HCEC 1CT (cell line): ENCODE measurements at places on chromosomes 2 and 18.

DNA sequence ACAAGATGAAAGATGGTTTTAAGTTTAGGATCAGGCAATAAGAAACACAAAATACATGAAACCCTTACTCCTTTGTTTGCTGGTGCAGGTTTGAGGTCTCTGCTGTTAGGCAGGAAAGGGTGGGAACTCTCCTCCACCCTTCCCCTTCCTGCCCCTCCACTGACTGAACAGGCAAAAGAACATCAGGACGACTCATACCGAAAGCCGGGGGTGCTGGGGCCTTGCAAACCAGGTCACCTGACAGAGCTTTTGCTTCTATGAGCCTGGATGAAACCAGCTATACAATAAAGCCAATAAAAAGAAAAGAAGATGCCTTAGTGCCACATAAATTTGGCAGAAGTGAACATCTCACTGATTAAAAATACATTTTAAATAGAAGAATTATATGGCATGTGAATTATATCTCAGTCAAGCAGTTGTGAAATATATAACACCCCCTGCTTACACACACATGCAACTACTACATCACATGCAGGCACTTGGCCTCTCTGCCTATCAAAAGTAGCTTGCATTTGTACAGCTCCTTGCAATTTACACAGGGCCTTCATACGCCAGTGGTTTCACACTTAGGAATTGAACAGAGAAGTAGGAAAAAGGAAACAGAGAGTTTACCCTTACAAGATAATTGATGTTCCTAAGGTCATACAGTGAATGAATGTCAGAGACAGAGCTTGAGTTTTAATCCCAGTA lies 215.1 kb upstream of the TRIB2 start:
- peak; percentile 19 for DNase-seq

DNA sequence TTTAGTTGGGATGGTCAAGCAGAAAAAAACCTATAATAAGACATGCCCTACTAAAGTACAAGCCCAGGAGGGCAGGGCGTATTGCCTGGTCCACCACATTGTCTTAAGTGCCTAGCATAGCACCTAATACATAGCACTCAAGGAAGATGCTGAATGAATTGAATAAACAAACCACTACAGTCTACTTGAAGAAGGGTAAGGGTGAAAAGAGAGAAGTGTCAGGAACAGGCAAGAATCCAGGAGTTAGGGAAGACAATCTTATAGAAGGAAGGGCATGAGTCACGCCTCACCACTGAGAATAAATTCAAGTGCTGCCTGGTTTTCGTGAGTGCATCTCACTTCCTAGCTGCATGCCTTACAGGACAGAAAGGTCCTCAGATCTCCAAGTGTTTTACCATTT lies 13.9 kb downstream of the SLC19A3 start:
- peak; percentile 44 for DNase-seq

GRCh38 chr2:100390001-100390940 lies 27.2 kb downstream of the CHST10 start:
- no peak for DNase-seq

GRCh38 chr18:36693931-36694620 lies 134.7 kb downstream of the TPGS2 start:
- peak; percentile 13 for DNase-seq

DNA sequence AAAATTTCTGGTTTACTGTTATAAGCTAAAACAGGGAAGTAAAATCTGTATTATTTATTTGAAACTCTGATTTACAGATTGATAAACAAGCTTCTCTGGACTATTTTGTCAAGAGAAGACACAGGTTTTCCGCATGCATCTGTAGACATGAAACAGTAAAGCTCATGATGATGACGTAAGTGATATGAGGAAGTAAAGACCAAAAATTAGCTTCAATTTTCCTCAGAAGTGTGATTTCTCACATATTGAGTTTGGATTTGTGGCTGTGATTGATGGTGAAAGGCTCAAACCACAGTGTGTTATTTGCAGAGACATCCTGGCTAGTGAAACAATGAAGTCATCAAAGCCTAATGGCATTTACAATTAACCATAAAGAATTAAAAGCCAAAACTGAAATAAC lies 12.6 kb upstream of the LONRF2 start:
- DNase-seq, result no peak

- peak; percentile 93 for DNase-seq
Observed at GRCh38 chr2:149741646-149742045, 154.1 kb upstream of the MMADHC start.

DNA sequence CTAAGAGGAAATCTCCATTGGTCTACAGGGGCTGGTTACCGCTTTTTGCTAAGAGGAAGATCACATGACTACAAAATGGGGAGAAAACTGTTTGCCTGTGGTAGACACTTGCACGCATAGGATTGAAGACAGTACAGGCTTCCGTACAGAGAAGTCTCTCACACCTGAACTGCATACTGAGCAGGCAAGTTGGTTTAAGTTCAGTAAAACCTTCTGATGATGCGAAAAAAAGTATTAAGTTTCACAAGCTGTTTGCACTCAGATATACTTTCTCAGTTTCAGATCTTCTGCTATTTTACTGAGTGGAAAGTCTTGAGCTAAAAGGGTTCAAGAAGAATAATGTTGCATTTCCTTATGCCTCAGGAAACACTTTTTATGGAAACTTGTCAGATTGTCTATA lies 292.2 kb upstream of the MC4R start:
- no peak for DNase-seq

DNA sequence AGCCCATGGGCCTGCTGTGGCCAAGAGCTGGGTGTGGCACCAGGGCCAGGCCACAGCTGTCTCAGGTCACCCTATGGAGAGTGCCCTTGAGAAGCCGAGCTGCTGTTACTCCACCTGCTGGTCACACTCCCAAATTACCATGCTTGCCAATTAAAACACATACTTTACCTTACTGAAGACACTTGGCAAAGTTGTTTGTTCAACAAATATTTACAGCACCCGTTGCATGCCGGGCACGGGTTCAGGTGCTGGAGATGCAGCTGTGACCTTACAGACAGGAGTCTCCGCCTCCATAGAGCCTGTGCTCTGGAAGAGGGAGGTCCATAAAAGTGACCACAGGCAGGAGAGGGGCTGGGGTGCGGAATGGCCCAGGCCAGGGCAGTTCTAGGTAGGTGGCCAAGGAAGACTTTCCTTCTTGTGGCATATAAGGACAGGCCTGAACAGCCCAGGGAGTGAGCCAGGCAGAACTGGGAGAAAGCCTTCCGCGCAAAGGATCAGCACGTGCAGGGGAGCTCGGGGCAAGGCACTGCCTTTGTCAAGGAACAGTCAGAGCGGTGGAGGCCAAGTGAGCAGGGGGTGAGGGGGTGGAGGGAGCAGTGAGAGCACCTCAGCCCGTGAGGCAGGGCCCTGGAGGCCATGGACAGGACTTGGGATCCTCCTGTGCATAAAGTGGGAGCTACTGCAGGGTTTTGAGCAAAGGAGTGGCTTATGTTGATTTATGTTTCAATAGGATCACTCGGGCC lies 23.6 kb upstream of the RBM44 start:
- DNase-seq, result peak; percentile 52

DNA sequence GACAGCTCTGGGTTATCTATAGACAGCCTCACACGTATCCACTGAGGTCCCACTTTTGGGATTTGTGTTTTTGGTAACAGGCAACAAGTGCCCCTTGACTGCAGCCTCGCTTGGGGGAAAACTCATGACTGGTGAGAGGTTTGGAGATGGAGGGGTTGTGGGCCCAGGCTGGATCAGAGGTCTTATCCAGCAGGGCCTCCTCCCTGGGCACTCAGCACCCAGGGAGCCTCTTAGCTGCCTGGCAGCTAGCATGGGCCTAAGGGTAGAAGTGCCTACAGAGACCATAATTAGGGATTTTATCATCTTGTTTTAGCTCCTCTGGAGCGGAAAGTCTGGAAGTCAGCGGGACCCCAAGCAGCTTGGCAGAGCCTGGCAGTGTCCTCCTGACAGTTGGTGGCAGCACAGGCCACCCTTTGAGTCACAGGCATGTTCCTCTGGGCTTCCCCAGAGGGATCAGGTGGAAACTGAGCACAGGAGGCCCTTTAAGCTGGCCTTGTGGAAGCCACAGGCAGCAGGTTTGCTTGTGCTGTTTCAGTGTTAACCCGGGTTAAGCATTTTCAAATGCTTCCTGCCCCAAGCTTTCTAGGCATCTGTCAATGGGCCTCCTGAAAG lies 143.1 kb downstream of the KCTD1 start:
- DNase-seq, result peak; percentile 48

- DNase-seq, result peak; percentile 4
Observed at GRCh38 chr2:169670215-169670651, 24.0 kb downstream of the CFAP210 start.

DNA sequence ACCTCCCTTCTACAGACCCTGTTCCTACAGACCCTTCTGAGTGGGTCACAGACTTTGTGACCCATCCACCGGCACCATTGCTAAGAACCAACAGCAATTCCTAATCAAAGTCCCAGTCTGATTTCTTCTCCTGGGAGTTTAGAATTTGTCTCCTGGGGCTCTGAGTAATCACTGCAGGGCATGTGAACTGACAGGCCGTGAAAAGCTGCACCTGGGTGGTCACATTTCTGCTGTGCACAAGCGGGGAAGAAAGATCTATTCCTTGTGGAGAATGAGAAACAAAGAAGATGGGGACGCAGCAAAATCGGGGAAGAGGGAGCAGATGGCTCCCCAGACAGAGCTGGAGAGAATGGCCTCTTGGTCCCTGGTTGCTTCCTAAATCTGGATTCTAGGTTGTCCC lies 151.0 kb downstream of the ARL4C start:
- DNase-seq, result no peak

DNA sequence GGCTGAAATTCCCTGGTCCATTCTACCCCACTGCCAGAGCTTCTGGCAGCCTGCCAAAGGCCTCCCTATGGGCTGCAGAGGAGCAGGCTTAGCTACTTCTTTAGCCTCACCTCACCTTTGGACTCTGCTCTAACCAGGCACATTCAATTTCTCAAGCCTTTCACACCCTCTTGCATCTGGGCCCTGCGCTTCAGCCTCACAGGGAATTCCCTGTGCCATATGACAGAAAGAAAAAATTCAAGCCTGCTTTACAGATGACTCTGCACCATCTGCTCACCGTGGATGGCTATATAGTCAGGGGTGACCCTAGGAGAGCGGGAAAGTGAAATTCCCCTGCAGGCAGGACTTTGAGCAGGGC lies 62.5 kb downstream of the REEP1 start:
- no peak for DNase-seq

DNA sequence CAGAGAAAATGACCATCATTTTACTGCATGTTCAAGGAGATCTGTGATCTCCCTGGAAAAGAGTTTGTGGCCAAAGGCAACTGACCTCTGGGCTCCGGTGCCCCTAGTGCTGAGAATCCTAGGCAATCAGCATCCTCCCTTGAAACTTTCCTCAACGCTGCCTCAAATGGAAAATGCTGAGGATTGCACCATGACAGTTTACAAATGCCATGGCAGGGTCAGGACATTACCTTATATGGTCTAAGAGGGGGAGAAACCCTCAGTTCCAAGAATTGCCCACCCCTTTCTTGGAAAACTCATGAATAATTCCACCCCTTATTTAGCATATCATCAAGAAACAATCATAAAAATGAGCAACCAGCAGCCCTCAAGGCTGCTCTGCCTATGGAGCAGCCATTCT lies 48.3 kb downstream of the ALPK2 start:
- peak; percentile 53 for DNase-seq

DNA sequence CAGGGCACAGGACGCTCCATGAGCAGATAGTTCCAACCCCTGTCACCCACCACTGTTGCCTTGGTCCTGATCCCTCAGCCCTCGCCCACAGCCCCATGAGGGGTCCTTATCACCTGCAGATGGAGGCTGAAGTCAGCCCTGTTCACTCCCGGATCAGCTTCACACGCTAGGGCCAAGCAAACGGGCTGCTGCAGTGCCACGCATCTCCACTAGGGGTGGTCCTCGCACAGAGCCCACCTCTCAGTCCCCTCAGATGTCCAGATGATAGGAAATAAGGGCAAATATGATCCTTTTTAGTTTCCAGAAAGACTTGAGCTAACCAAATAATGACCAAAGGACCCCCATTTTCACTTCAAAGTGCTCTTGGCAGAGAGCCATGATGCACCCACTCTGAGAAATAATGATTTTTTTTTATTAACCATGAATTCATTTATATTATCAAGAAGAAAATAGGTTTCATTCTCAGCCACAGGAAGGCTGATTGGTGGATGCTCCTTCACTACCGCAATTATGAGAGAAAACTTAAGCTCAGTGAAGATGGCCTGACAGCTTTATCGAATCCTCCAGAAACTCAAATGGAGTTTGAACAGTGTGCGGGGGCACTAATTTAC lies 71.9 kb upstream of the KLHL29 start:
- no peak for DNase-seq

DNA sequence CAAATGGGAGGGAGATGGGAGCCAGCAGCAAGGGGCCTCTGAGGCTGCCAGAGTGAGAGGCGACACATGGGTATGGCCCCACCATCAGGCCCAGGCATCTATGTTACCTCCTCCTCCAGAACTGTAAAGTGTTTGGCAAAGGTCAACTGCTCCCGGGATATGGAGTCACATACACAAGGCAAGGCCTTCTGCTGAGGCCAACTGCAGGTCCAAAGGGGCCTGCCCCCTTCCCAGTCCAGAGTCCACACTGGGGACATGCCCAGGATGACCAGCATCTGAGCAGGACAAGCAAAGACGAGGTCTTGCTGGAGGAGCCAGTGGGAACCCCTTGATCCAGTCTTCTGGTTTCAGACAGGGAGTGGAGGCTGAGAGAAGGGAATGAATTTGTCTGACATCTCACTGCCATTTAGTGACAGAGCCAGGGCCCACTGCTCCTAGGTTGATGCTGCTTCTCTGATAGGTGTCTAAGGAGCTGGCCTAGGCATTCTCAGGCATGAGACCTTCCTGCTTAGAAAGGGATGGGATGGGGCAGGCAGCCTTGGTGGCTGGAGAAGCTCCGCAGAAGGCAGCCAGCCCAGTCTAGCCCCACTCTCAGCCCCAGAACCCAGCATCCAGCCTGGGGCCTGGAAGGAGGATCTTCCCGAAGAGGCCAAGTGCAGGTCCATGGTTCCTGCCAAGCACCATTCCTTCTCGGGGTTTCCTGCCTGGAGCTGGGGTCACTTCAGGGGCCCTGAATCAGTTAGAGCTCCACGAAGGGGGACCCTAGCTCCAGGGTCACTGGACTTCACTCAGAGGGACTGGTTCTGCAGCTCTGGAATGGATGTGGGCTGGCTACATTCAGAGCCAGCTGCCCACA lies 26.4 kb downstream of the EMX1 start:
- no peak for DNase-seq

DNA sequence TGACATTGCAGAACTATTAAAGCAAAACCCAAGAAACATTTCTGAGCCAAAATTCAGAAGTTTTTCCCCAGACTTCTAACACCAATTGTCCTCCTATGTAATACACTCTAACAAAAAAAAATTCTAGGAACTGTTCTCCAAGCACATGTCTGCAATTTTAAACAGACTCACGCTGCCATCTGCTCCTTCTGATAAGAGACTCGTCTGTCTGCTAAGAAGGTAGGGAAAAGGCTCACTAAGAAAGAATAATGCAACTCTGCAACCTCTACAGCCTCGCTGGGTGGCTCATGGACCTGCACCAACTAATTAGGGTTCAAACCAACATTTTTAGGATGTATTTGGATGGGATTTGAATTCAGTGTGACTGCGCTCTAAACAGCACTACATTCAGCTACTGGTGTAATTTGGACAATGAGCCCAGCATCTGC lies 366.5 kb downstream of the DSC3 start:
- DNase-seq, result no peak
